ENCODE measurements at places on chromosomes 5 and 9.

DNA sequence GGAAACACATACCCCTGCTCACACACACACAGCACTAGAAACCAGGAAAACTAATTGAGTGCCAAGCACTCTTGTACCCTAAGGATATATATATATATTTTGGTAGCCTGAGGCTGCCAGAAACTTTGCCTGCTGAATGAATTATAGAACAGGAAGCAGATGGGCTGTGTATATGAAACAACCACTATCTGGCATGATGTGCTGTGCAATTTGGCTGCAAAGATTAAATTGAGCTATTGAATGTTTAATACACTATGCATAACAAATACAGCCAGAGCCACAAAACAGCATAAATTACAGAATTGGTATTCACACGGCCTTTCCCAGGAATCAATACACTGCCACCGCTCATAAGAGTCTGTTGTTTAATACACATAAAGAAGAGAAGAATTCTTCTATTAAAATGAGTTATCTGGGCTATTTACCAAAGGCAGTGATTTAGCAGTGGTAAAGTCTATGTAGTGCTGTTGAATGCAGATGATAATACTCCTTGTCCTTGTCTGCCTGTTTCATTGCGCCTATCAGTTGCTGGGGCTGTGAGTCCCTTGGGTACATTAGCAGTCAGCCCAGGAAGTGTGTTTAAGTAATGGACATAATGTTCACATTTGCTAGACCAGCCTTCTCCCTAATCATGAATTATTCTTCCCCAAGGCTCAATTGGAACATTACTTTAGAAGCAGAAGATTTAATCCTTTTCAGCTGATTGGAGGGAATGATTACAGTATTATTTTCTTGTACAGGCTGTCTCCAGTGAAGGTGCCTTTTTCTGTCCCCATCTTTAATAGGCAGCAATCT is 294.3 kb downstream of the TLE1 start:
- no peak for DNase-seq

DNA sequence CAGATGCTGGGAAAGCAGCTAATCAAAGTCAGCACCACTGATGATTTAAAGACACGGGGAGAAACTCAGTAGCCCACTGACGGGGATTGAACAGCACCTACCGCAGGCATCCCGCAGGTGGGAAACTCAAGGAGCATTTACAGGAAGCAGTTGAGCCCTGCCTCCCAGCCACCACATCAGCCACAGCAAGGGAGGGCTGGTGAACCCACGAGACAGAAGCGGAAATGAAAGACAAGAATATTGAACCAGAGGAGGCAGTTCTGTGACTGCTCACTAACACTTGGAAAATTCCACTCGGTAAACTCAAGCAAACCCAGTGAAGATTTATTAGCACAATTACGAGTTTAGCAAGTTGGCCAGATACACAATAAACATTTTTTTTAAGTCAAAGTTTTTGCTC is 10.6 kb upstream of the FAM163B start:
- no peak for DNase-seq

GRCh38 chr9:15389173-15389572 is 33.5 kb upstream of the SNAPC3 start:
- DNase-seq: no peak

- no peak for DNase-seq
These were observed 46.2 kb downstream of the MCTP1 start for GRCh38 chr5:95238560-95239325.

- DNase-seq: no peak
These were observed 5.7 kb downstream of the MEGF10 start for GRCh38 chr5:127296321-127296720.

- DNase-seq: no peak
These were observed 120.0 kb upstream of the RAI14 start for GRCh38 chr5:34535944-34536623.
